ENCODE measurements at places on chromosomes 7 and 10. TPM values are rescaled to one million over a fixed set of nuclear protein-coding genes. Genes with fewer than 3 reads are reported as not detected.

BBIP1 gene
- total RNA-seq: 33.2 TPM

POLL gene
- total RNA-seq: 37.3 TPM

CYP2W1 gene
- not detected for total RNA-seq

AGR2 gene
- total RNA-seq: not detected

CLRN3 gene
- not detected for total RNA-seq

GATA3 gene
- 7.6 TPM for total RNA-seq

GDI2 gene
- 214 TPM for total RNA-seq

DOCK4 gene
- total RNA-seq: 3.3 TPM

RBP3 gene
- not detected for total RNA-seq

PLA2G12B gene
- total RNA-seq: not detected

NPSR1 gene
- total RNA-seq: not detected

TMEM270 gene
- total RNA-seq: not detected

DNA sequence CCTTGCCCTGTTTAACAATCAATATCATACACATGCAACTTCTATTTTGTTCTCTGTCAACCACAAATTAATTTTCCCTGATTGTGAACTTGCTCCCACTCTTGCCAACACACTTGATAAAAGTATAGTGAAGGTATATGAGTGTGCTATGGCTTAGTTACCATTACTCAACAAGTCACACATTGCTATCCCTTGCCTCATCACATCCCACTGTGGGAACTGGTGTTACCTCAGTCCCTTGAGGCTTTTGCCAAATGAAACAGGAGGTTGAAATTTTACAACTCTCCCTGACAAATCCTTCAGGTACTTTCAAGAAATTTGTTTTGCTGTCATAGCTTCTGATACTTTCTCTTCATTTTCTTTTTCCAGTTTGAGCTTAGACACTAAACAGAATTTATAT, 472.5 kb upstream of the SEMA3D start:
- DNase-seq: no peak

- no peak for DNase-seq
Observed at GRCh38 chr10:124325633-124325914, 93.1 kb downstream of the OAT start.

DNA sequence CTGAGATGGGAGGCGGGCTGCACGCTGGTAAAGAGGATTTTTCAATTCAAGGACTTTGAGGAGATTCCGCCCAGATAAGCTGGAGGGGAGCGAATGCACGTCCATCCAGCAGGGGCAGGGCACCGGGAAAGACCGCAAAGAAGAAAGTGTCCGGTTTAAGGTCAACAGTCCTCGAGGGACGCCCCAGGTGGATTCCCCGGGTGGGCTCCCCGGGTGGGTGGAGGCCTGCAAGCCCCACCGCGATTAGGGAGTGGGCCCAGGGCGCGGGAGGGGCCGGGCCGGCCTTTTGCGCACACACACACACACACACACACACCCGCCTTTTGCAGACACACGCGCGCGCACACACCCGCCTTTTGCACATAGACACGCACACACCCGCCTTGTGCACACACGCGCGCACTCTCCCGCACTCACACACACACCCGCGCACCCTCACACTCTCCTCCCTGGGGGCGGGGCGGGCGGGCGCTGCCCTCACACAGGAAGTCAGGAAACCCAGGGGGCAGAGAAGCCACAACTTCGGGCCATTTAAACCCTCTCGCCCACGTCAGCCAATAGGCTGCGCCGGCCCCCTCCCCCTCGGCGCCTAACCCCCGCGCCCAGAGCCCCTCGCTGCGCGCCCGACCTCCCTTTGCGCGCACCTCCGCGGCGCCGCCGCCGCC, 615 bp downstream of the ARHGAP12 start:
- DNase-seq: peak; percentile 68

- DNase-seq: no peak
Observed at GRCh38 chr7:96093435-96093834, 228.5 kb downstream of the SLC25A13 start.

DNA sequence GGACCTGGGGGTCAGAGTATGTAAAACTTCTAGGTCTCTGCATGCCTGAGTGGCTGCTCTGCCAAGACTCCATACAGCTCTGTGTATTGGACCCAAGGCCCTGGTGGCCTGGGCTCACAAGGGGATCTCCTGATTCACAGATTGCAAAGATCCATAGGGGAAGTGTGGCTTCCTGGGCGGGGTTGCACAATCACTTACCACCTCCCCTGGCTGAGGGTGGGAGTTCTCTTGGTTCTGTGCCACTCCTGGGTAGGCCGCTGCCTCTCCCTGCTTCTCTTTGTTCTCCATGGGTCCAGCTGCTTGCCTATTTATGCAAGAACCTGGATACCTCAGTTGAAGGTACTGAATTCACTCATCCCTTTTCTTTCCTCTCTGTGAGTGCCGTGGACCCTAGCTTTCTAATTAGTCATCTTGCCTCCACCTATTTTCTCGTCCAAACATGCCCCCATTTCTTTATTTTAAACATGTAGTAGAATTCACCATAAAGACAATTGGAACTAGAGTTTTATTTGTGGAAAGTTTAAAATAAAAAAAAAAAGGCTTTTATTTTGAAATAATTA, 18.5 kb upstream of the AGR3 start:
- no peak for DNase-seq

- DNase-seq: no peak
Observed at GRCh38 chr7:43295429-43295828, 183.0 kb downstream of the HECW1 start.

- no peak for DNase-seq
Observed at GRCh38 chr7:46428295-46428694, 507.2 kb upstream of the IGFBP3 start.

GRCh38 chr10:660413-660969, 29.0 kb downstream of the DIP2C start:
- no peak for DNase-seq

DNA sequence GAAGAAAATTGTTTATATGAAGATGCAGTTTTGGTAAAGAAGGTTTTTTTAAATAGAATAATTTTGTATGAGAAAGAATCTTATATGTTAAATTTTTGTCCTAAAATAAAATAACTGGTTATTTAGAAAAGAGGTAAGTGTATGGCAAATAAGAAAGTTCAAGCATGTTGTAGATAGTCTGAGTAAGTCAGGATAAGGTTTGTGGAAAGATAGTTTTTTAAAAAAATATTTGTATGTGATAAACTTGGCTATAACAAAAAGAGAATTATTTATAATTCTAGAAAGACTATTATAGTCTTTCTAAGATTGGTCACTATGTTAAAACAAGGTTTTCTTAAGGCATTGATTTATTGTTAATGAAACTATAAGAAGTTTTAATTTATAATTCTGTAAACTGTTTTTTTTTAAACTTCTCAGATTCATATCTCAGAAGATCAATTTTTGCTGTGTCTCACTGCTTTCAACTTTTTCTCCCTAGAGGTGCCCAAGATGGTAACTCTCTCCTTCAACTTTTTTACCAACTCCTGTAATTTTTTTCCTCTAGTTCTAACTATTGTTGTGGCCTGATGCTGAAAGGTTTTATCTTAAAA, 698.6 kb downstream of the CCSER2 start:
- no peak for DNase-seq

GRCh38 chr7:42671627-42672026, 240.2 kb downstream of the C7orf25 start:
- DNase-seq: no peak

DNA sequence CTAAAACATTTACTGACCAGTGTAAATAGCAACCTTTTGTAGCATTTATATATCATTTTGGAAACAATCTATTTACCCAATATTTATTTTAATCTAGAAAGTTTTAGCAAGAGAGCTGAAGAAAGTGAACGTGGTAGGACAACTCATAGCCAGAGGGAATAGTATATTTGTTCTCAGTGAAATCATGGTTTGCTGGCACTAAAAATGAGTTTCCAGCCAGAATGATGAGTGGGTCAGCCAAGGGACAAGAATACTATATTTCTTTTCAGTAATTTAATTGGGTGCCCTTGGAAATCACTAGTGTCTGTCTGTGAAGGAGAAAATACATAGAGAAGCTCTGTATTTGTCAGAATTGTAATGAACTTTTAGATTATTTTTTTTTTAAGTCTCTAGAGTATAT, 74.9 kb downstream of the MINPP1 start:
- no peak for DNase-seq

DNA sequence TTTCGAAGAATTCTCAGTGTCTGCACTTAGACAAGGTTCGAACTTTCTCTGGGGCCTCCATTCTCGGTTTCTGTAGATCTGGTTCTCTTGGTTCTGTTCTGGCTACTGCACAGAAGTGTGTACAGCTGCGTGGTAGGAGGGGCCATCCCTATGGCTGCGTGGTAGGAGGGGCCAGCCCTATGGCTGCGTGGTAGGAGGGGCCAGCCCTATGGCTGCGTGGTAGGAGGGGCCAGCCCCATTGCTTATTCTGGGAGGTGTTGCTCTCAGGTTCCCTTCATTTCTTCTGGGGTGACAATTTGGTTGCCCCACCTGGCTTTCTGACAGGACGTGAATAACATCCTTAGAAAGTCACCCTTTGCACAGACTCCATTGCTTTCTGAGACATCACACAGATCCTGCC, 65.2 kb upstream of the CHST15 start:
- DNase-seq: no peak

- no peak for DNase-seq
Observed at GRCh38 chr7:128867842-128868623, 5.4 kb downstream of the ATP6V1F start.

- DNase-seq: no peak
Observed at GRCh38 chr10:5589011-5589660, 64.4 kb downstream of the CALML3 start.

GRCh38 chr7:47634273-47634672, 52.4 kb upstream of the TNS3 start:
- DNase-seq: no peak

- DNase-seq: no peak
Observed at GRCh38 chr10:7480742-7481367, 70.0 kb upstream of the SFMBT2 start.

GRCh38 chr7:108459922-108460551, 3.8 kb upstream of the NRCAM start:
- no peak for DNase-seq

DNA sequence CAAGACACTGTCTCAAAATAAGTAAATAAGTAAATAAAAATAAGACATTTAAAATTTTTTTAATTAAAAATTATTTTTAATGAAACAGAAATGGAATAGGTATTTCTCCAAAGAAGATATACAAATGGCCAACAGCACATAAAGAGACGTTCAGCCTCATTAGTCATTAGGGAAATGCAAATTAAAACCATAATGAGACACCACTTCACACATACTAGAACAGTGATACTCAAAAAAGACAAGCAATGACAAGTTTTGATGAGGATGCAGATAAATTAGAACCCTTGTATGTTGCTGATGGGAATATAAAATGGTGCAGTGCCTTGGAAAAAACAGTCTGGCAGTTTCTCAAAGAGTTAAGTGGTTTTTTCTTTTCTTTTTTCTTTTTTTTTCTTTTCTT, 26.5 kb upstream of the C10orf67 start:
- no peak for DNase-seq

- DNase-seq: no peak
Observed at GRCh38 chr10:13642293-13642692, 55.5 kb downstream of the PRPF18 start.

DNA sequence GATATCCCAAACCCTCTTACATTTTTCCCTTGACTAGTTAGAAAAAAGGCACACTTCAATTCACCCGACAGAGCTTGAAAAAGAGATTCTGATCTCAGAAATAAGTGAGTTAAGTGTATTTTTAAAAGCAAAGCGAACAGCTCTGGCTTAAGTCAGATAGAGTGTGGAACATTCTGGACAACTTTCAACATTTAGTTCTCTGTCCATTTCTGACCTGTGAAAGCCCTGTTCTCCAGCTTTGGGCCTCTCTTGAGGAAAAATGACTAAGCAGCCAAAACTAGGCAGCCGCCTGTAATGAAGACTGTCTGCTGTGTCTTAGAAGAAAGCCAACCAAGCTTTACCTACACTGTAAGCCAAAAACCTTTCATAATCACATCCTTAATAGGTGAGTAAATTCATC, 50.5 kb downstream of the CDK6 start:
- DNase-seq: no peak

DNA sequence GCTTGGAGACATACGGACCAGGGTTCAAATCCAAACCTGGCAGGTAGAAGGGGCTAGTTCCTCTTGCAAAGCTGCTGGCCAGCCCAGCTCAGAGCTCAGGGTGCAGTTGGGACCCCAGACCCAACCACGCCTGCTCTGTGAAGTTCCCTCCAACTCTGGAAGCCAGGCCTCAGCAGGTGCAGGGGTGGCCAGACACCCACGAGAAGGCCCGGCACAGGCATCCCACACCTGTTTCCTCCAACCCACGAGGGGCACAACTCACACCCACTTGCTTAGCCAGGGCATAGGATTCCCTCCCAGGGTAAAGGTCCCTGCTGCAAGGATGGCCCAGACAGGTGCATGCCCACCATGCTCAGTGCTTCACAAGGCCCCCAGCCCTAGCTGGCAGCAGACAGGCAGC, 262.4 kb downstream of the GRID1 start:
- DNase-seq: no peak

GRCh38 chr10:130362308-130362761, 226.1 kb downstream of the GLRX3 start:
- no peak for DNase-seq

GRCh38 chr7:85095806-85096205, 91.0 kb downstream of the SEMA3D start:
- DNase-seq: no peak

DNA sequence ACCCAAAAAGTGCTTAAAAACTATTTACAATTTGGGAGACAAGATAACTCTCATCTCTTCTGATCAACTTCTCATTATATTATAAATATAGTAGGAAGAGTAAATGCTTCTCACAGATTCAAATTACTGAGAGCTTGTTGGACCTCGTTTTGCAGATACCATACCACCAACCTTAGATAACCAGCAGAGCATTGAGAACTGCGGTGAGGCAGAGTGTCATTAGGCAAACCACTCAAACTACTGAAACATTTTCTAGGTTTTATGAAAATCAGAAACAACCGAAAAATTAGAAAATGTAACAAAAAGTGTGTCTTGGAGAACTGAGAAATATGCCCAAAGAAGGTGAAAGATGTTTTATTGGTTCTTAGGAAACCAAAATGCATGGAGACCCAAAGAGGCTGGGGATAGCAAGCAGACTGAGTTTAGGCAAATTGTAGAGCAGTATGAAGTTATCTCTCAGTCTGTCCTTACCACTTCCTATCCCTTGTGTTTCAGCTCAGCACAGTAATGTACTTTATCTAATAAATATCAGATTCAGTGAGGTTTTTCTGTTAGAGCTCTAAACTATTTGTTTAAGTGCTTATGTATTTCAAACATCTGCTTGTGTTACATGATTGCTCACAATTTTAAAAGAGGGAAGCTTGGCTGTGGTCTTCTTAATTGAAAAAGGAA, 77.9 kb downstream of the HECTD2 start:
- no peak for DNase-seq

GRCh38 chr10:15712883-15713282, 6.8 kb downstream of the ITGA8 start:
- DNase-seq: no peak

GRCh38 chr7:886626-887487, 10.5 kb downstream of the GET4 start:
- peak; percentile 57 for DNase-seq

DNA sequence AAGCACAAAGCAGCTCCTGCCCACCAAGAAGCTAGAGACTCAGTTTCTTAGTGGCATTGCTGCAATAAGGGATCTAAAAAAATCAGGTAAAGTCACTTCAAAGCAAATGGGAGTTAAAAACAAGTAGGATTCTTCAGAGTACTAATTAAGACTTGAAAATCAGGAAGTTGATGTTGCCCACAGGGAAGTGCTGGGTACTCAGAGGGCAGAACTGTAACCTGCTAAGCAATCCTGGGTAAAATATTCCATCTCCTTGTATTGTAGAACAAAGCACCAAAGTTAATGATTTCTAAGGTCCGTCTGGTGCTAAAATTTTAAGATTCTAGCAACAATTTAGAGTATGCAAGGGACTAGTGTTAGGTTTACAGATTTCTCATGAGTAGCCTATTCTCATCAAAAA, 8.3 kb downstream of the PEX1 start:
- DNase-seq: no peak

Measured in natural killer cell treated with Interleukin-12 subunit alpha and Interleukin-12 subunit beta and Interleukin-15 and Interleukin-18, amount 100 ng/mL, for 72 hours (primary cell).